A549 treated with dexamethasone at 1 μM for 4 hours (cell line): ENCODE measurements at places on chromosomes 7 and 10. TPM values are rescaled to one million over a fixed set of nuclear protein-coding genes. Genes with fewer than 3 reads are reported as not detected.

The HECW1 gene
- 15.9 to 20.5 TPM (median 19.2 TPM) in 5 replicates for total RNA-seq

The SFRP4 gene
- 3.6 to 4.4 TPM (median 3.9 TPM) in 5 replicates for total RNA-seq

The TRIM4 gene
- total RNA-seq: 24.5 to 26.8 TPM (median 25.8 TPM) in 5 replicates

The WDR86 gene
- total RNA-seq: 0.11 to 0.26 TPM (median 0.18 TPM) in 4 of 5 replicates, not detected in the other

The C10orf143 gene
- 0.52 to 0.69 TPM (median 0.59 TPM) in 5 replicates for total RNA-seq

The HGF gene
- 0.07 to 0.19 TPM (median 0.14 TPM) in 3 of 5 replicates, not detected in the others for total RNA-seq

The CPED1 gene
- not detected in 5 replicates for total RNA-seq

The SERPINE1 gene
- 1,539 to 2,200 TPM (median 1,878 TPM) in 5 replicates for total RNA-seq

The HTR7 gene
- total RNA-seq: 0.14 to 0.39 TPM (median 0.18 TPM) in 5 replicates

The BZW2 gene
- 91.0 to 99.4 TPM (median 91.5 TPM) in 5 replicates for total RNA-seq

The MRPS33 gene
- total RNA-seq: 93.7 to 137 TPM (median 95.9 TPM) in 5 replicates

The FOXI2 gene
- not detected in 5 replicates for total RNA-seq

The CPEB3 gene
- total RNA-seq: 0.30 to 0.51 TPM (median 0.34 TPM) in 5 replicates

The CPN1 gene
- 0.19 to 0.54 TPM (median 0.36 TPM) in 5 replicates for total RNA-seq

The SEPTIN7 gene
- total RNA-seq: 191 to 228 TPM (median 211 TPM) in 5 replicates

The UCN3 gene
- not detected in 5 replicates for total RNA-seq
